ENCODE measurements at places on chromosomes 7 and 10.

DNA sequence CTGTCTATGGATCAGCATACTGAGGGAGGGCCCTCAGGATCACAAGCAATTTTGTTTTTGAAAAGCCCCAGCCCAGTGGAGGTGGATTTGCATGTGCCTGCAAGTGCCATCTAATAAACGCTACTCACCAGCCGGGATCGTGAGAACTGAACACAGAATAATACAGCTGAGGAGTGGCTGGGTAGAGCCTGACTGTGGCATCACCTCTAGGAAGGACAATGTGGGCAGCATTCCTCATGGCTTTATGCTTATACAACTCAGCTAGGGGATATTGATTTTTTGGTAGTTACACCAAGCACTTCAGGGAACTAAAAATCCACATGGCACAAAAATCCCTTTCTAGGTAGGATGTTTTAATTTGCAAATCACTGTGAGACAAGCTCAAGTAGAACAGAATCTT is 72.7 kb upstream of the PALS2 start:
- DNase-seq, result no peak

GRCh38 chr10:127610816-127611215 is 61.7 kb downstream of the NPS start:
- no peak for DNase-seq

DNA sequence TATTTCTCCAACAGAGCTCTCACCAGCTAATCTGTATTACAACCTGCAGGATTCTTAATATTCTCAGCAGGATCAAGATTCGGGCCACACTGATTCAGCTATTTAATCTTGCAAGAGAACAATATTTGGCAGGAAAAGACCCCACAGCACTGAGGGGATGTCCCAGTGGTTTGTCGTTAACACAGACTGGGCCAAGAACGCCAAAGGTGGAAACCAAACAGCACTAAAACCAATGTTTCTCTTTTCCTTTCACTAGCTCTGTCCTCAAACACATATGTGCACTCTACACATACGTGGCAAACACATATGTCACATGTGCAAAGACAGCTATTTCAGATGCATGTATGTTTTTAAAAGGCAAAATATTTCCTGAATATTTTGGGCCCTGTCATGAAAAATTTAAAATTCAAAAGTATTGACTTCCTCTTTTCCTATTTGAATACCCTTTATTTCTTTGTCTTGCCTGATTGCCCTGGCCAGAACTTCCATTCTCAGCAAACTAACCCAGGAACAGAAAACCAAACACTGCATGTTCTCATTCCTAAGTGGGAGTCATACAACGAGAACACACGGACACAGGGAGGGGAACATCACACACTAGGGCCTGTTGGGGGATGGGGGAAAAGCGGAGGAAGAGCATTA is 51.7 kb upstream of the NEBL start:
- no peak for DNase-seq

DNA sequence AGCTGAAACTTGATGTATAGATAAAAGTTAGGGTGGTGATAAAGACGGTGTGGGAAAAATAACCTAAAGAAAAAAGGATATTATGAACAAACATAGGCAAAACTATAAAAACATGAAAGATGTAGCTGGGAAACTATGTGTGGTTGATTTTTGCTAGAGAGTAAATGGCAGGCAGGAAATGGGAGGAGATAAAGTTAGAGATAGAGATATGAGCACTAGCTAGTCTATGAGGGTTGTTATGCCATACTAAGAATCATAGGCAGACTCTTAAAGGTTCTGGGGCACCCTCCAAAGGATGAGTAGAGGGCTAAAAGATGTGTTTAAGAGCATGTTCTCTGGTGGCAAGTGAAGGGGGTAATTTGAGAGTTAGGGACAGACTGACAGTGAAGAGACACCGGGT is 1109.2 kb downstream of the GATA3 start:
- DNase-seq, result no peak

DNA sequence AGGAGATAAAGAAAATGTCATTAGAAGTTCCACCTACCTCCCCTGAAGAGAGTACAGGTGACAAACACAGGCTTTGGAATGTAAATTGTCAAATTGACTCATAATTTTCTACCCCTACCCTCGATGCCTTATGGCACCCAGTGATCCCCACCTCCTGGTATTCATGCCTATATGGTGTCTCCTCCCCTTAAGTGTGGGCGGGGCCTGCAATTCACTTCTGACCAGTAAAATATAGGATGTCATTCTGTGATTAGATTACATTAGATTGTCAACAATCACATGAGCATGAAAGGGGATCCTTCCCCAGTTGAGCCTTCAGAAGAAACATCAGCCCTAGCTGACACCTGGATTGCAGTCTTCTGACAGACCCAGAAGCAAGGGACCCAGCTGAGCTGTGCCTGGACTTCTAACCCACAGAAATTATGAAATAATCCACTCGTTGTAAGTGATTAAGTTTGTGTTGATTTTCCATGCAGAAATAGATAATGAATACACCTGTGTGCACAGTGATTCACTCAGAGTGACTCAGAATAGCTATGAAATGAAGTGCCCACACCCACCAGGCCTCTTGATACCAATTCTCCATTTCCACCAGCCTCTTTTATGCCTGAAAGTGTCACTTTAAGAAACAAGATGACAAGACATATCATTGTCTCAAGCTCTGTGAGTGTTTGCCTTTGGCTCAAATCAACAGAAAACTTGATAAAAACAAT is 8.5 kb upstream of the SLC39A12 start:
- no peak for DNase-seq

GRCh38 chr10:1576467-1577372 is 160.6 kb downstream of the ADARB2 start:
- DNase-seq, result no peak

DNA sequence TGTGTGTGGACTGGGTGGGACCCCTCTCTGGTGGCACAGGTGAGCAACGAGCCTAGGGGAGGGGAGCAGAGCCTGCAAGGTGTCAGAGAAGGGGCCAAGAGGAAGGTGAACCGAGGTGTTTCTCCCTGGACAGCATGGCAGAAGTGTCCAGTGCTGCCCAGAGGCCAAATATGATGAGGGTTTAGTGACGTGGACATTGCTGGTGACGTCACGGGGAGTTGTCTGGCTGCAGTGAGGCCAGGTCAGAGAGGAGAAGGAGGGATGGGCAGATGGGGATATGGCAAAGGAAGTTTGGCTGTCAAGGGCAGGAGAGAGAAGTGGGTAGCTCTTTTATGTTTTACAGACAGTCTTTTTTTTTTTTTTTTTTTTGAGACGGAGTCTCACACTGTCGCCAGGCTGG is 2.6 kb upstream of the ZNF853 start:
- no peak for DNase-seq

- no peak for DNase-seq
Measured at GRCh38 chr7:156158213-156158612, 345.9 kb upstream of the SHH start.

GRCh38 chr10:17217631-17218232 is 10.3 kb upstream of the VIM start:
- DNase-seq, result no peak

DNA sequence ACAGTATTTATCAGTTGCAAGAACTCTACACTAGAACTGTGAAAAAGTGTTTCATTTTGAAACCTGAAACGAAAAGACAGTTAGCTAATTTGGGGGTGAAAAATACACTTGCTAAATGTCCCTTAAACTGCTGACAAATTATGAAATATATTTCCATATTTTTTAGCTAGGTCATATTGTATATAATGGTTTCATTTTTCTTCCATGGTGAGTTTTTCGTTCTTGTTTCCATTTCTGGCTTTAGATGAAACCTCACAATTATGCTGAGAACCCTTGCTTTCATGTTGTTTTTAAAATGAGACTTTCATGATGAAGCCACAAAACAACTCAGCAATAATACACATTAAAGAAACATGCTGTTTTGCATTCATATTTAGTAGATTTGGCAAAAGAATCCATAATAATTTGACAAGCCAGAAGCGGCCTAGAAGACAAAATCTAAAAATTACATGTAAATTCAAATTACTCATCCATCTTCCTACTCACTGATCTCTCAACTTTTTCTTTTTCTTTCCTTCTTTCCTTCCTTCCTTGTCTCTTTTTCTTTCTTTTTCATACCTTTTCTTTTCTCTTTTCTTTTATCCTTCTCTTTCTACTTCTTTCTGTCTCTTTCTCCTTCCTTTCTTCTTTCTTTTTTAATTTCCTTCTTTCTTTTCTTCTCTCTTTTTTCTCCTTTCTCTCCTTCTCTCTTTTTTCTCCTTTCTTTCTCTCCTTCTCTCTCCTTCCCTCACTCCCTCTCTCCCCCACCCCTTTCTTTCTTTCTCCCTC is 46.5 kb upstream of the ITGB8 start:
- no peak for DNase-seq

- no peak for DNase-seq
Measured at GRCh38 chr10:38050212-38050611, 39.7 kb downstream of the ZNF33A start.

- no peak for DNase-seq
Measured at GRCh38 chr10:61559615-61560014, 103.1 kb upstream of the CABCOCO1 start.

DNA sequence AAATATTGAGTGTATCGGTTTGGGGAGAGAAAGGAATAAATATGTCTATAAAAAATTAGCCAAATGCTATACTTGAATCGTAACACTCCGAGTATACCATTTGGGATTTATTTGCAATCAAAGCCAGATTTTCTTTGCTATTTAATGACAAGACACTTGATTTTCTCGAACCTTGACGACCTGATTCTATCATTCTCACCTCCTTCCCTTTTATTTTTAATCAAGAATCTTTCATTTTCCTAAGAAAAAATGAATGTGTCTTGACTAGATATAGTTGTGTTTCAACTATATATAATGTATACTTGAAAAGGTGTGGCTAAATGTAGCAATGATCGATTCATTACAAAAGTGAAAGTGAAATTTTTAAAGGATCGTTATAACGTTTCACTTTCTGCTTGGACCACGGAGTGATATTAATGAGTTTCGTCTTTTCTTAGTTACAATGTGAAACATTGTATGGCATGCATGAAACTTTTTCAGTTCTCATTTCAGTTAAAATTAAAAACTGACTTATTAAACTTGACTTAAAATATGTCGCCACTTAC is 562 bp downstream of the NUB1 start:
- no peak for DNase-seq

DNA sequence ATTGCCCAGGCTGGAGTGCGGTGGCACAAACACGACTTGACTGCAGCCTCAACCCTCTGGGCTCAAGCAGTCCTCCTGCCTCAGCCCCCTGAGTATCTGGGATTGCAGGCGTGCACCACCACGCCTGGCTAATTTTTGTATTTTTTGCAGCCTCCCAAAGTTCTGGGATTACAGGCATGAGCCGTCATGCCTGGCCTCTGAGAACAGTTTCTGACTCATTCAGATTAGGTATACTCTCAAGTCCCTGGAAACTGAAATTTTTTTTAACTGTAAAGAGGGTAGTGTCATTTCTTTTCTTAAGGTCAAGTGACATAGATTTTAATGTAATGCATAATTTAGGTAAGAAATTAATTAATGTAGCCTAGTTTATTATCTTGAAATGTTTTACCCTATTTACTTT is 104.7 kb downstream of the SEPTIN7 start:
- DNase-seq, result no peak

GRCh38 chr10:67790534-67791408 is 47.2 kb downstream of the DNAJC12 start:
- no peak for DNase-seq

GRCh38 chr7:13115855-13116254 is 428.4 kb downstream of the ARL4A start:
- no peak for DNase-seq

- DNase-seq, result no peak
Measured at GRCh38 chr7:44762726-44763522, 14.3 kb downstream of the ZMIZ2 start.

DNA sequence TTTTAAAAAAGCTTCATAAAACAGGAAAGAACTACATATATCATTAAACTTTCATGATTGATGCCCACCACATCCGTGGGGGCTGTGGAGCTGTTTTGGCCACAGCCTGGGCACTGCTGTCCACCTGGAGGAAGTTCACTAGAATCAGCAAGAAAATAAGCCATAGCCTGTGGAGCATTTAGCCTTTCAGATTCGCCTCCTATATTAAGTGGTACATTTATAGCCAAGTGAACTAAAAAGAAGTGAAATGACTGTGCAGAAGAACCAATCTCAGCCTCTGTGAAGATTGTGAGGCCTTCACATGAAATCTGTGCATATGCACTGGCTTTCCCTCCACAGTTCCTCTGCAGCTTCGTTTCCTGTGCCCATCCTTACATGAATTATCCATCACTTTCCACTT is 23.5 kb downstream of the WNT16 start:
- no peak for DNase-seq

GRCh38 chr7:12794722-12795302 is 107.4 kb downstream of the ARL4A start:
- DNase-seq, result no peak

GRCh38 chr7:130910949-130911944 is 177.2 kb upstream of the KLF14 start:
- DNase-seq, result no peak

DNA sequence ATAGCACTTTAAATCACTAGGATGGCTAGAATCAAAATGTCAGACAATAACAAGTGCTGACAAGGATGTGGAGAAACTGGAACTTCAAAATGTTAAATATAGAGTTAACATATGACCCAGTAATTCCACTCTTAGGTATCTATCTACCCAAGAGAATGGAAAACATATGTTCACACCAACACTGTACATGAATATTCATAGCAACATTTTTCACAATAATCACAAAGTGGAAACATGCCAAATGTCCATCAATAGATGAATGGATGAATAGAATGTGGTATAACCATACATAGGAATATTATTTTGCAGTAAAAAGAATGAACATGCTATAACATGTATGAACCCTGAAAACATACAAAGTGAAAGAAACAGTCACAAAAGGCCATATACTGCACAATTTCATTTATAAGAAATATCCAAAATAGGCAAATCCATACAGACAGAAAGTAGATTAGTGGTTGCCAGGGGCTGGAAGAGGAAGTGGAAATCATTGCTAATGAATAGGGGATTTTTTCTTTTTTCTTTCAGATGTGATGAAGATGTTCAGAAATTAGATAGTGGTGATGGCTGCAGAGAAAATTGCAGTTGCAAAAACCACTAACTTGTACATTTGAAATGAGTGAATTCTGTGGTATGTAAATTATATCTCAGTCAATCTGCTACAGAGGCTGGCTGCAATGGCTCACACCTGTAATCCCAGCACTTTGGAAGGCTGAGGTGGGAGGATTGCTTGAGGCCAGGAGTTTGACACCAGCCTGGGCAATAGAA is 93.0 kb downstream of the CPVL start:
- no peak for DNase-seq

DNA sequence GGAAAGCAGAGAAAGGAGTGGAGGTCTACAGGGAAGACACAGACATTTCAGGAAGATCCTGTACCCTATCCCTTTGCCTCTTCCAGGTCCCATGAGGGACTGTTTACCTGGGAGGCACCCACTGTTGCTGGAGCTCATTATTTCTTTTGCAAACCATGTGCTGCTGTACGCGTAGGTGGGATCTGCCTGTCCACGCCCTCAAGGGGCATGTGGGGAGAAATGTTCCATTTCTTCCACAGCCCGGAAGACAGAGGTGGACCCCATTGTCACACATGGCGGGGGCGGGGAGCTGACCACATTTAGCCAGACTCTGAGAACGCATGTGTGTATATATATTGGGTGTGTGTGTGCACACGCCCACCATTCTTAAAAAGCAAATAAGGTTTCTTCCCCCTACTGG is 2.0 kb downstream of the PLXNA4 start:
- no peak for DNase-seq

GRCh38 chr7:157901166-157901565 is 564.4 kb downstream of the DNAJB6 start:
- DNase-seq, result no peak

All from stimulated activated CD4-positive, alpha-beta T cell treated with anti-CD3 and anti-CD28 coated beads, TNF-alpha, amount 100 ng/mL, for 1 hour (primary cell).